ENCODE measurements at places on chromosomes 2 and 18. TPM values are rescaled to one million over a fixed set of nuclear protein-coding genes. Genes with fewer than 3 reads are reported as not detected.

DNA sequence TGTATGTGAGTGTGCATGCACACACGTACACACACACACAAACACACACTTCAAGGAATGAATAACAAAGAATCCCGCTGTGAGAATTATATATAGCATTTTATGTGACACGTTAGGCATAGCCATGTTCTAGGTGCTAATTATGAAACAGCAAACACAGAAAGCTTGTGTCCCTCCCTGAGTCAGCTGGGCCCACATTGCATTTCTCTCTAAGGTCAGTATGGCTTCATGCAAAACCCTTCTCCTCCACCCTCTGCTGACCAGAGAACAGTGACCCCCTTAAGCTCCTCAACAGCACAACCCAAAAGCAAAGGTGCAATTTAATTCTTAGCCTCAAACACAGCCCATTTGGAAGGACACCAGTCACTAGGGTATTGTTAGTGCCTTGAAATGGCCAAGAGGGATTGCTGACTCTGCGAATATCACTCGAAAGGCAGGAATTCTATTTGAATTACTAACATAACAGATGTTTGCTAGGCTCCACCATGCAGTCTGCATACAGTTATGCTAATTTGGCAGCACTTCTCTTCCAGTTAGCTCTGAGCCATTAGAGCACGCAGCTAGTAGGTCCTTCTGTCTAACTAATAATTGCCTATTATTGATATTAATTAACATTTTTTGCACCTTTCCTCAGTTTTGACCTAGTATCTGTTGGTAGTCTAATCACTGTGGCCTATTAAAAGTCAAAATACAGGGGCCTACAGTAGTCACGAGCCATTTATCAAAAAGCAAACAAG, 149.0 kb downstream of the LNPK start:
- no peak overlapping the region for H3K4me3 ChIP-seq
- H3K27ac ChIP-seq, result no peak overlapping the region
- no peaks in the 10 kb centered on the region for H3K36me3 ChIP-seq
- no peaks in the 10 kb centered on the region for H3K27me3 ChIP-seq

GRCh38 chr2:44941551-44942234, at the start of gene SIX3:
SIX3 (plus strand) TSS chr2:44941702; CDS start chr2:44942105, 403 bp downstream.
- H3K36me3 ChIP-seq, result no peaks in the 10 kb centered on the region
- peaks cover 35% of the 10 kb centered on the region for H3K4me1 ChIP-seq
- DNase-seq, result peak; percentile 56
- H3K27ac ChIP-seq, result no peak within 1 kb of the TSS
- peak within 1 kb of the TSS; percentile 24 for H3K4me3 ChIP-seq

GRCh38 chr2:240512109-240512485, 45.7 kb downstream of the ANKMY1 start:
- no peak for DNase-seq
- H3K4me3 ChIP-seq, result no peak overlapping the region
- no peak overlapping the region for H3K27ac ChIP-seq
- no peaks in the 10 kb centered on the region for H3K36me3 ChIP-seq

Gene GALNT1
- total RNA-seq, result 49.2 TPM

Gene EPB41L3
- 4.4 TPM for total RNA-seq

Gene HOXD12
- total RNA-seq, result not detected
